ENCODE measurements at places on chromosomes 4 and X.
A peak's percentile ranks its signal among the peaks of the same experiment; 100 is the strongest.

- DNase-seq = no peak
Measured at GRCh38 chr4:47933840-47934239, 19.5 kb upstream of the NFXL1 start.

GRCh38 chrX:154840856-154841255 is 6.4 kb upstream of the SMIM9 start:
- DNase-seq = no peak

DNA sequence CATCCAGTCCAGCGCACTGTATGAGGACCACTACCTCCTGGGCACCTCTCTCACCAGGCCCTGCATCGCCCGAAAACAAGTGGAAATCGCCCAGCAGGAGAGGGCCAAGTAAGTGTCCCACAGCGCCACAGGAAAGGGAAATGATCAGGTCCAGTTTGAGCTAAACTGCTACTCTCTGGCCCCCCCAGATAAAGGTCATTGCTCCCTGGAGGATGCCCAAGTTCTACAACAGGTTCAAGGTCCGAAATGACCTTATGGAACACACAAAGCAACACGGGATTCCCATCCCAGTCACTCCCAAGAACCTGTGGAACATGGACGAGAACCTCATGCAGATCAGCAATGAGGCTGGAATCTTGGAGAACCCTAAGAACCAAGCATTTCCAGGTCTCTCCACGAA is 104.1 kb downstream of the PLS3 start:
- no peak for DNase-seq

DNA sequence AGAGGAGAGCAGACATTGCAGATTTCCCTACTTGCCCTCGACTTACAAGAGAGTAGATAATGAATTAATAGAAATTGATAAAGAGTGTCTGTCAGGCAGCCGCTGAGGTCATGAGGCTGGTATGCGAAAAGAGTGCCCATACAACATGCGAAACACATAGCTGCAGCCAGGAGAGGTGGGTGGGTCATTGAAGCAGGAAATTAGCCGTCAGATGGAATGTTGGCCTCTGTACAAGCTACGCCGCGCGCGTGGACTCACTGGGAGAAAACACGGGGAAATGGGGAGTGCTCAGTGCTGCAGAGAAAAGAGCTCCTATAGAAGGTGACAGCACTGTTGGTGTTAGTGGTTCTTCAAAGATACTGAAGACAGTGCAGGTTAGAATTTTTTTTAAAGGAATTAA is 125.1 kb downstream of the RAPGEF2 start:
- peak; percentile 21 for DNase-seq

DNA sequence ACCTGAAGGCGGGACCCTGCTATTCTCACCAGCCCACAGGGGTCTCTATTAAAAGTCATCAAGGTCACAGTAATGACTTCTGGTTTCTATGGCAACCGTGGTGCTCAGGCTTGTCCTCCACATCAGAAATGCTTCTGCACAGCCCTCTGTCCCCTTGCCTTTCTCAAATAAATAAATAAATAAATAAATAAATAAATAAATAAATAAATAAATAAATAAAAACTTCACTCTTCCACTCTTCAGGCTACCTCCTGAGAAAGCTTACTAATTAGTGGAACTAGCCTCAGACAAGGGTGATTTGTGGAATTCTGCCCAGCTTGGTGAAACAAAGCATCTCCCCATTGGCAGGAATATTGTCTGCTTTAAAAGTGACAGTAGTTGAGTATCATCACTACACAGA is 5.5 kb upstream of the RAB40A start:
- DNase-seq = no peak

GRCh38 chr4:128364565-128364964 is 77.0 kb upstream of the PGRMC2 start:
- DNase-seq = no peak

DNA sequence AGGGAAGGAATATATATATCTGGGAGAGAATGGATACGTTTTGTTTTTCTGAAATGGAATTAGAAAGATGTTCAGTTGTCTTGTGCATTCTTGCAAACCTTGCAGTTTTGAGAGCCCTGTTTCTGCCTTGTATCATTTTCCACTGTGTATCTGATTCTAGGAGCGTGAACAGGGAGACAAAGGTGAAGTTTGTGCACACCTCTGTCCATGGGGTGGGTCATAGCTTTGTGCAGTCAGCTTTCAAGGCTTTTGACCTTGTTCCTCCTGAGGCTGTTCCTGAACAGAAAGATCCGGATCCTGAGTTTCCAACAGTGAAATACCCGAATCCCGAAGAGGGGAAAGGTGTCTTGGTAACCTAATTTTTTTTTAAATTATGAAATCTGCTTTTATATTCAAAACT is 17.7 kb downstream of the PGM2 start:
- no peak for DNase-seq

GRCh38 chr4:171793723-171794122 is 19.5 kb upstream of the GALNTL6 start:
- DNase-seq = no peak

DNA sequence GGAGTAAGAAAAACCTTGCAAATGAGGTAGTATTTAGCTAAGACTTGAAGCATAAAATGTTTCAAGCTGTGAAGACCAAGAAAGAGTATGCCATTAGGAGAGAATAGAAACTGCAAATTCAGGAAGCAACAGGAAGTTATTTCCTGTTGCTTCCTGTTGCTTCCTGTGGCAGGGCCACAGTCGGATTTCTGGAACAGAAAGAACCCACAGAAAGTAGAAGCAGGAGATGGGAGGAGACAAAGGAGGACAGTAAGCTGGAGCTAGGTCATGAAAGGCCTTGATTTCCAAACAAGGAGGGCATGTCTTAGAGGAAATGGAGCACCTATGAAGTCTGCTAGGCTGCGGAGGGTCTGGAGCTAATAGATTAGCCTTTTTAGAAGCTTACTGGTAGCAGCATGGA is 17.2 kb downstream of the ASB11 start:
- DNase-seq = no peak

DNA sequence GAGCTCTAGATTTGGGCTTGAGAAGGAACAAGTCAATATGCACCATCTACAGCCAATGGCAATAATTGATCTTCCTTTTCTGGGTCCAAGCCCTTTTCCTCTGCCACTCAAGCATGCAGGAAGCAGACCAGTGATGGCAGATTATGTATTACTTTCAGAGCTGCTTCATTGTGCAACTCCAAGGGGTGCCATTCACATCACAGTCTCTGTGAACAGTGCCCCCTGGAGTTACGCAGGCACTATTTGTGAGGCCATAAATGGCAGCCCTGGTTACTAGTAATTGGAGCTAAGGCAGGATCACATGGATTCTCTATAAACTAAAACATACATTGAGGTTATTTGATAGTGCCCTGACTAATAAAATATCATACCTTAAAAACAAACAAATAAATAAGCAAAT is 313.4 kb upstream of the SLC7A11 start:
- DNase-seq = peak; percentile 32

- no peak for DNase-seq
Measured at GRCh38 chr4:47002580-47002979, 9.2 kb upstream of the GABRA4 start.

Measured in WTC11 (cell line).